ENCODE measurements at places on chromosomes 16 and 17. TPM values are rescaled to one million over a fixed set of nuclear protein-coding genes. Genes with fewer than 3 reads are reported as not detected.

CA5A gene
- polyA plus RNA-seq = 0.25 TPM

EPX gene
- 0.90 TPM for polyA plus RNA-seq

CD300LB gene
- 0.15 TPM for polyA plus RNA-seq

RPH3AL gene
- 17.3 TPM for polyA plus RNA-seq

AATK gene
- 3.9 TPM for polyA plus RNA-seq

EXOC3L1 gene
- polyA plus RNA-seq = 4.6 TPM

OTOA gene
- 0.17 TPM for polyA plus RNA-seq

CDH5 gene
- 53.1 TPM for polyA plus RNA-seq

SHBG gene
- 2.8 TPM for polyA plus RNA-seq

RABEP2 gene
- polyA plus RNA-seq = 23.3 TPM

FBXW10B gene
- 1.4 TPM for polyA plus RNA-seq

DBNDD1 gene
- polyA plus RNA-seq = 10.6 TPM

RNF222 gene
- 0.07 TPM for polyA plus RNA-seq

TMEM220 gene
- 14.5 TPM for polyA plus RNA-seq

KRTAP1-5 gene
- not detected for polyA plus RNA-seq

RAB37 gene
- 6.6 TPM for polyA plus RNA-seq

IKZF3 gene
- 0.37 TPM for polyA plus RNA-seq

MYH11 gene
- polyA plus RNA-seq = 11.1 TPM

UTS2R gene
- 0.40 TPM for polyA plus RNA-seq

MT1G gene
- 56.6 TPM for polyA plus RNA-seq

SPNS3 gene
- polyA plus RNA-seq = 3.4 TPM

CTRL gene
- polyA plus RNA-seq = 8.0 TPM

MAPK7 gene
- 24.4 TPM for polyA plus RNA-seq

TMEM114 gene
- polyA plus RNA-seq = not detected

C17orf100 gene
- polyA plus RNA-seq = 8.7 TPM

HOXB13 gene
- polyA plus RNA-seq = not detected

VAT1L gene
- 4.7 TPM for polyA plus RNA-seq

FAM83G gene
- polyA plus RNA-seq = 6.3 TPM

HSD17B2 gene
- 11.2 TPM for polyA plus RNA-seq

KCNG4 gene
- polyA plus RNA-seq = 0.07 TPM

MEOX1 gene
- polyA plus RNA-seq = 15.5 TPM

RCVRN gene
- not detected for polyA plus RNA-seq

NKD1 gene
- polyA plus RNA-seq = 11.8 TPM

SPATA32 gene
- 0.38 TPM for polyA plus RNA-seq

TP53TG3B gene
- not detected for polyA plus RNA-seq

KRT28 gene
- not detected for polyA plus RNA-seq

FOXN1 gene
- polyA plus RNA-seq = 0.55 TPM
